ENCODE measurements at places on chromosomes 4 and X. TPM values are rescaled to one million over a fixed set of nuclear protein-coding genes. Genes with fewer than 3 reads are reported as not detected.

GRCh38 chr4:181147416-181147951 is 1095.7 kb upstream of the TENM3 start:
- ATAC-seq, result no peak

The NPY5R gene
- total RNA-seq, result not detected

DNA sequence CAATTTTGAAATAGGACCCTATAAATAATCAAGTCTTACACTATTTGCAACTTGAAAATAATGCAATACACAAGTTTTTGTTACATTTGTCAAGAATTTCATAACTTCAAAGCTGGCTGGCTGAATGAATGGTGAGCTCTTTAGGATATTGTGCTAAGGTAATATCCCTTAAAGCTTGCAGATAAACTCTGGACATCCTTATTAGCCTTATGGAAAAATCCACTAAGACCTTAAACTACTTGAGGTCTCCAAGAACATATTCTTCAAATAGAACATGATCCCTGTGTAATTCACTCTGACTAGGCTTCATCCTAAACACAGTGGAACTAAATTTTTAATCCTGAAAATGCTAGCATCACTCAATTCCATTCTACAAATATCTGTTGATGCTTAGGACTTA is 199.3 kb downstream of the PACRGL start:
- no peak for ATAC-seq

DNA sequence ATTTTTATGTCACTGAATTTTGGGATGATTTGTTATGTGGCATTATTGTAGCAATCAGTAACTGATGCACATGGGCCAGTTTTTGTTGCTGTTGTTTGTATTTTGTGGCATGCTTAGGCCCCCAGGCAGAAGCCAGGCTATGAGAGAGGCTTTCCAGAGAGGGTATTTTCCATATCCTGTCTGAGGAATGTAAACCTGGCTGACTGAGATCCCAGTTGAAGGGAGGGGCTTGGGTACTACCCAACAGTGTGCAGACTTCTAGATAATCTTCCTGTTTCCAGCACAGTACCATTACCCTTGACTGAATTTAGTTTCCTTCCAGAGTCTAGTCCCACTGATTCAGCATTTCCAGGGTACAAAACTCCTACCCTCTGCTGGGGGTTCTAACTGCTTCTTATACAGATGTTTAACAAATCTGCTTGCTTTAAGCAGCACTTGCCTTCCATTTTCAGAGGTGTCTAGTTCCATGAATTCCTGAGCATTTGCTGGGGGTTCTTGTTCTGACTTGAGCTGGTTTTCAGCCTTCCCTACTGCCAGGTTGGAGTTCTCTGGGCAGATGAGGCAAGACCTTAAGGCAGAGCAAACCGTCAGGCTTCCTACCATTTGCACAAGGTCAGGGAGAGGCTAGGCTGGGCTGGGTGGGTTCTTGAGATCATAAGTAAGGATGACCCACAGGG is 104.7 kb upstream of the EGFL6 start:
- ATAC-seq, result no peak

GRCh38 chr4:165986956-165987698 is 114.1 kb downstream of the TLL1 start:
- ATAC-seq, result no peak

Data from activated T-helper 17 cell treated with anti-CD3 and anti-CD28 coated beads, Interleukin-2, amount 50 U/mL, for 72 hours (primary cell).